COR-L47 (cell line): ENCODE measurements at places on chromosomes 4 and X.

- DNase-seq = no peak
Observed at GRCh38 chr4:189767941-189768340, 172.7 kb upstream of the FRG1 start.

GRCh38 chr4:772118-772517 is 53.8 kb downstream of the CPLX1 start:
- no peak for DNase-seq

DNA sequence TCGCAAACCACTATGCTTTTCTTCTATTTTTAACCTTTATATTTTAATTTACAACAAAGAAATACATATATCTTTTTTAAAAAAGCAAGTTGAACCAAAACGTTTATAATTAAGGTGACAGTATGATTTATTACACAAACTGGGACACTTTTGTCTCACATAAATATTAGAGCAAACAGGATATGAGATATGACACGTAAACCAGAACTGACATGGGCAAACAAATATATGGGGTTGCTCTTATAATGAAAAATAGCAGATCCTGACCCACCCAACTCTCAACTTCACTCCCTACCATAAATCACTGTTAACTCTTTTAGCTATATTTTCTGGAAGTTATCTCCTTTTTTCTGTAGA is 177.0 kb upstream of the EDNRA start:
- DNase-seq = no peak

DNA sequence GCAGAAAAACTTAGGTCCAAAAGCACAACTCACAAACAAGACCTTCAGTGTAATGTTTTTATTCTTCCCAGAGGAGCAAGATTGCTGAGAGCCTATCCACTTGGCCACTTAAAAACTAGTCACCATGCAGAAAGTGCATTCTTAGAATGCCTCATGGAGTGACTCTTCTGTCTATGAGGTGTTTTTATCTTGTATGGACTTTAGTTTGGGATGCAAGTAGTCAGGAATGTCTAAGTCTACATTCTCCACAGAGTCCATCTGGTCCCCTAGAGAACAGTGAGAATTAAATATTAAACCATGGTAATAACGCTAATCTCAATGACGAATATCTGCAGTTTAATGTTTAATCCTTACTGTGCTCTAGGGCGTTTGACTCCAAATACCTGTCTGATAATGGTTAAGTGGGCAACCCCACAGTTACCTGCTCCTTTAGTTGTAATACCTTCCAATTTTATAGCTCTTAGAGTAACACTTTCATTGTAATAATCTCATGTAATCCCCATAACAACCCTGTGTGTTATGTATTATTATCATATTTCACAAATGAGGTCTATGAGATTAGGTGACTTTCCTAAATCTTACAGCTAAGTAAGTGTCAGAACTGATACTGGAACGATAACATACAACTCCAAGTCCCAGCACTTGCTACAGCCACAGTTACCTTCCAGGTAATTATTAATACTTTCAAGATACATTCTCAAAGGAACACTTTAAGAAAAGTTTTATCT is 235.6 kb upstream of the JADE1 start:
- DNase-seq = no peak

DNA sequence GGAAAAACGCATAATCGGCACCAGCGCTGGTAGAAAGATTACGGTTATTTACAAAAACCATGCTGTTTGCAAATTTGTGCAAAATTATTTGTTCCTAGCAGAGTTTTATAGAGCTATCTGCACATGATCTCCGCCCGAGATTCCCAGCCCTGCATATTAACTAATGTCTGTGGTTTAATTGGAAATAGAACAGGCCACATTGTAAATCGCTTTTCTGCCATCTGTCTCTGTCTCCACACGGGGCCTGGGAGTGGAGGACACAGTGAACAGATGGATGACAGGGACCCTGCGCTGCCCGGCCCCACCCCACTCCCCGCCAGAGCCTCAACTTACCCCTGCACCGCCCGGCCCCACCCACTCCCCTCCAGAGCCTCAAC is 126.9 kb downstream of the FAM53A start:
- no peak for DNase-seq

DNA sequence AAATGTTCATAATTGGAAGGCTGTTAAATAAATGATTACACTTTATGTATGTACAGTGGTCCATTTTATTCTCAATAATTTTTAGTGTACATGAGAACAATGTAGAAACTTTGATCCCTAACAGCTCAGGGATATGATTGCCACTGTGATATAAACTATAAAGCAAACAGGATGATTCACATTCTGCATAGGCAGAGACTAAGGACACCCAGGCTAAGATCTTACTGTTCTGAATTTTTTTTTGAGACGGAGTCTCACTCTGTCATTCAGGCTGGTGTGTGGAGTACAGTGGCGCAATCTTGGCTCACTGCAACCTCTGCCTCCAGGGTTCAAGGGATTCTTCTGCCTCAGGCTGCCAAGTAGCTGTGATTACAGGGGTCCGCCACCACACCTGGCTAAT is 186.6 kb downstream of the PDGFC start:
- no peak for DNase-seq

DNA sequence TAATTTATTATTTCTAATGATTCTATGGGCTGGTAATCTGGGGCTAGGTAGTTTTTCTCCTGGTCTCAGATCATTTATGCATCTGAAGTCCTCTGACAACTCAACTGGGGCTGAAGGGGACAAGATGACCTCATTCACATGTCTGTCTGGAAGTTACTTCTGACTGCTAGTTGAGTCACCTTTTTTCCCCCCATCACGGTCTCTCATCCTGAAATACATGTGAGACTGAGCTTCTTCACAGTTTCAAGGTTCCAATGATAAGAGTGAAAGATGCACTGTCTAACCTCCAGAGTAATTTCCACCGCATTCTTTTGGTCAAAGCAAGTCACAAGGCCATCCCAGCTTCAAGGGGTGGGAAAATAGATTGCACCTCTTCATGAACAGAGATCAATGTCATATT is 356.7 kb upstream of the RPS6KA3 start:
- DNase-seq = no peak

DNA sequence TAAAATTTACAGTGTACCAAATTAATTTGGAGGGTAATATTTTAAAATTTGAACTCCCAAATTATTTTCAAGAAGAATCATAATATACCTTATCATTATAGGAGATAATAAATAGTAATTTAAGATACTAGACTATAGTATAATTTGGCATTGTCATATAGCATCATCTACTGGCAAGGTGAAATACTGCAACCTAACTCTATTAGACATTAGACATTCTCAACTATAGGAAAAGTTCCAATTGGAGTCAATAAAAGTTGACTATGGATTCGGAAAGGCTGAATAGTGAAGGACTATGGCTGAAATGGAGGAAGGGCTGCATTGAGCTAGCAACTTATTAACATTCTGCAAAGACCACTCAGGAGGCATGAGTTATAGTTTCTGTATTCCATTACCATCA is 113.0 kb downstream of the PRDM5 start:
- DNase-seq = no peak

DNA sequence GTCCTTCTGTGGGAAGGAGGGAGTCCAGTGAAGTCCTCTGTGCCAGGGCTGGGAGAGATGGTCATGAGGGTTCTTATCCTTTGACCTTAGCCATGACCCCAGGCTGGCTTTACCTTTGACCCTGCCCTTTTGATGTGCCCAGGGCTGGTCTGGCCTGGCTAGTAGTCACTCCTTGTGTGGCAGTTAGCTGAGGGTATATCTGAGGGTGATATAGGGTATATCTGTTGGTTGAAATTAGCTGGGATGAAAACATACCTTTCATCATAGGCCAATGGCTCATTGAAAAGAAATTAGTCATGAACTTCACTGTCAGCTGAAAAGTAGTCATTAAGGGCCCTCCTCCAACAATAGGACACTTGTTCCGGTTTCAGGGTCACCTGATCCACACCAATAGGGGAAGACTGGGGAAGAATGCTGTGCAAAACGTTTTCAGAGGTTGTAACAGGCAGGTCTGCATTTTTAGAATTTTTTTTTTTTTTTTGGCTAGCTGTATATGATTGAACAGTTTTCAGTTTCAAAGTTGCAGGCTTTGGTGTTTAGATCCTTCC is 74.6 kb upstream of the STOX2 start:
- DNase-seq = no peak

DNA sequence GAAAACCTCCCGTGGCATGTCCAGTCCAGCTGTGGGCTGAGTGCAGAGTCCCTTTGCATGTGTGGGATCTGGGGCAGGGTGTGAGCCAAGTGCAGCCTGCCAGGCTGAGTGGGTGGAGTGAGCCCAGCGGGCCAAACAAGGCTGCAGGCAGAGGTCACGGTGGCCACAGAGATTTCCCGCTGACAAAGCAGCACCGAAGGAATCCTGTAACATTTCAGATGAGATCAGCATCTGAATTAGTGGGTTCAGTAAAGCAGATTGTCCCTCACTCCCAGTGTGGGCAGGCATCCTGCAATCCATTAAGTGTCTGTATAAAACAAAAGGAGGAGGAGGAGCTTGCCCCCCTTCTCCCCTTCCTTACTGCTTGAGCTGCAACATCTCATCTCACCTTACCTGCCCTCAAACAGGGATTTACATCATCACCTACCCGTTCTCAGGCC is 324.4 kb downstream of the FAT4 start:
- no peak for DNase-seq

DNA sequence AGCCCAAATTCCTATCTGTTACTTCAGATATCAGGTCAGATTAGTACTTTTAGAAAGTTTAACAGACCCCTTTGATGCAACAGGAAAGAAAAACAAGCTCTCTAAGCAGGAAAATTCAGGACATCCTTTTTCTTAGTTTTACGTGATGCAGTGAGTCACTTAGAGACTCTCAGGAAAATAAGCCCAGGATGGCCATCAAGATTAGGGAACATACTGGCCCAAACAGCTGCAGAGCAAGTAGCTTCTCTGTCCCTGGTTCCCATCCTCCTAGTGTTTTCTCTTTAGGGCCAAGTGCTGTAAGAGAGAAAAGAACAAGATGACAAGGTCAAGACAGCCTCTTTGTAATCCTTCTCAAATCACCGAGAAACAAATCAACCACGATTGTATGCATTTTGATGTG is 219.1 kb downstream of the ZNF674 start:
- DNase-seq = no peak

GRCh38 chrX:135315864-135316263 is 6.6 kb downstream of the ETDC start:
- no peak for DNase-seq

GRCh38 chrX:86171366-86171765 is 23.1 kb downstream of the DACH2 start:
- DNase-seq = no peak

- DNase-seq = peak; percentile 41
Observed at GRCh38 chrX:12946838-12947544, 27.9 kb upstream of the TMSB4X start.

- DNase-seq = no peak
Observed at GRCh38 chr4:98648602-98649001, 9.8 kb downstream of the TSPAN5 start.

GRCh38 chrX:102976286-102976685 is 39.2 kb downstream of the RAB40AL start:
- no peak for DNase-seq

- DNase-seq = no peak
Observed at GRCh38 chr4:96003951-96004740, 164.3 kb downstream of the PDHA2 start.

- no peak for DNase-seq
Observed at GRCh38 chr4:90546114-90546513, 418.9 kb downstream of the CCSER1 start.

DNA sequence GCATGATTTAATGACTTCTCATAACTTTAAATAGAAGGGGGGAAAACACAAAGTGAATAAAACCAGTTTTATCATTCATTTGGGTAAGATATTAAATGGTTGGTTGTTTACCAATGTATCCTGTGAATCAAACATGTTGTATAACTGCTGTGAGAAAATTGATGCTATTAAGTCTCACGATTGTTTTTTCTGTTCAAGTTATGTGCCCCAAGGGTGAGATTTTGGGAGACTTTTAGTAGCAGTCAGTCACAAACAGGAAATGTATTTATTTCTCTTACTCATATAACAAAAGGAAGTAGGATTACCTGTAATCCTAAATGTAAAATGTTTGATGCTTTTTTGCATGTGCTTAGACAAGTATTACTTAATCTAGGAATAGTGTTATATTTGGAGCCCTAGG is 39.2 kb downstream of the MTHFD2L start:
- DNase-seq = no peak

GRCh38 chr4:185015108-185015507 is 3.2 kb upstream of the HELT start:
- DNase-seq = no peak

- DNase-seq = no peak
Observed at GRCh38 chrX:65679071-65679540, 11.7 kb downstream of the MSN start.

DNA sequence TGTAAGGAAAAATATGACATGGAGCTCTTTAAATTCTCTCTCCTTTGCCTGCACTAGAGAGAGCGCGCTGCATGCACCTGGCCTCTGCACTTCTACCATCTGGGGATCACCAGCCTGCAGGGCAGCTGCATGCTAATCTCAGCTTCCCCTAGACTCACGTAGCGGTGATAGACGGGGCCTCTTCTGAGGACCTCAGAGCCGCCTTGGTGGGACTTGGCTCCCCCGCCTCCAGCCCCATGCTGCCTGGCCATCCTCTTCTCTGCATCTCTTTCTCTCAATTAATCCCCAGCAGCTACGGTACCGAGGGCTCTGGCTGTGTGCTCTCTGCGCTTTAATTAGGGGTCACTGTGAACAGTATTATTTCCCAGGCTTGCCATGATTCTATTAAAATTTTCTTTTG is 52.8 kb upstream of the PSAPL1 start:
- DNase-seq = no peak

DNA sequence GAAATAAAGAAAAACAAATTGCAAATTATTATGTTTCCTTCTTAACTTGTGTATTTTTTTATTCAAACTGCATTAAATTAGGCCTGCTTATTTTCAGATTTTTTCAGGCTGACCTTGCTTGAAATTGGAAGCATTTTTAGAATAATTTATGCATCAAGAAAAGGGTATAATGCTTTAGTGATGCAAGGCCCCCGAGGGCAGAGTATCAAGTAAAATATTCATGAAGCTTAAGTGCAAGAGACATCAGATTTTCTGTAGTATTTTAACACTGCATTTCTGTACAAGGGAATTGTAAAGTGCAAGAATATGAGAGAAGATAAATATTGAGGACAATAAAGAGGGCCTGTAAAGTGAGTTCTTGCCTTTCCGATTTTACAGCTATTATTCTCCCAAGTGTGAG is 485.8 kb upstream of the ATOH1 start:
- no peak for DNase-seq

- no peak for DNase-seq
Observed at GRCh38 chr4:112517067-112517634, 1.2 kb upstream of the NEUROG2 start.

GRCh38 chr4:152962150-152962549 is 26.0 kb downstream of the FHDC1 start:
- DNase-seq = no peak

DNA sequence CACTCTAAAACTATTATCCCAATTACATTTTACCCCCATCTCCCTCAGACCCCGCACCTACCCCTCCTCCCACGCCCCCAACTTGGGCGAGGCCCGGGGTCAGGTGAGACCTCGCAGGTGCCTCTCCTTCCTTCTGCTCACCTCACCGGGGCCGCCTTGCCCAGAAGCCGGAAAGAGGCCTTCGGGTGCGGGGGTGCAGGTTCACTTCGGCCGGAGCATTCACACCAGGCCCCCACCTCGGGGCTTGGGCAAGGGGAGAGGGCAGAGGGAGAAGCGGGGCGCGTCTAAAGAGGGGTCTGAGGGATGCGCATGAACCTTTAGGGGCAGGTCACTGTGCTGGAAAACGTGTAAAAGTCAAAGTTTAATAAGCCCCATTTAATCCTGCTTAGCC is 427 bp downstream of the ZNF182 start:
- no peak for DNase-seq
